Umbilical cord (tissue), 2 donors: ENCODE measurements at places on chromosomes 5 and 9. TPM values are rescaled to one million over a fixed set of nuclear protein-coding genes. Genes with fewer than 3 reads are reported as not detected.

PCA3 gene
- 8.4 TPM for total RNA-seq

GRCh38 chr9:111978616-111979015 is 82.0 kb downstream of the UGCG start:
- no peak for DNase-seq

- no peak for DNase-seq
These were observed 24.6 kb downstream of the C9orf85 start for GRCh38 chr9:71936066-71936465.

LMX1B gene
- total RNA-seq, result not detected

PCDHB6 gene
- total RNA-seq, result 1.9 TPM

LPAR1 gene
- total RNA-seq, result 78.0 TPM

- no peak for DNase-seq
These were observed 112.7 kb downstream of the NTRK2 start for GRCh38 chr9:84781931-84782866.

ARHGEF37 gene
- total RNA-seq, result 3.6 TPM

SLC4A9 gene
- not detected for total RNA-seq

- peak; percentile 84 for DNase-seq
These were observed 11.6 kb upstream of the NKD2 start for GRCh38 chr5:997001-997474.

PCDHB12 gene
- total RNA-seq, result 2.9 TPM

DNA sequence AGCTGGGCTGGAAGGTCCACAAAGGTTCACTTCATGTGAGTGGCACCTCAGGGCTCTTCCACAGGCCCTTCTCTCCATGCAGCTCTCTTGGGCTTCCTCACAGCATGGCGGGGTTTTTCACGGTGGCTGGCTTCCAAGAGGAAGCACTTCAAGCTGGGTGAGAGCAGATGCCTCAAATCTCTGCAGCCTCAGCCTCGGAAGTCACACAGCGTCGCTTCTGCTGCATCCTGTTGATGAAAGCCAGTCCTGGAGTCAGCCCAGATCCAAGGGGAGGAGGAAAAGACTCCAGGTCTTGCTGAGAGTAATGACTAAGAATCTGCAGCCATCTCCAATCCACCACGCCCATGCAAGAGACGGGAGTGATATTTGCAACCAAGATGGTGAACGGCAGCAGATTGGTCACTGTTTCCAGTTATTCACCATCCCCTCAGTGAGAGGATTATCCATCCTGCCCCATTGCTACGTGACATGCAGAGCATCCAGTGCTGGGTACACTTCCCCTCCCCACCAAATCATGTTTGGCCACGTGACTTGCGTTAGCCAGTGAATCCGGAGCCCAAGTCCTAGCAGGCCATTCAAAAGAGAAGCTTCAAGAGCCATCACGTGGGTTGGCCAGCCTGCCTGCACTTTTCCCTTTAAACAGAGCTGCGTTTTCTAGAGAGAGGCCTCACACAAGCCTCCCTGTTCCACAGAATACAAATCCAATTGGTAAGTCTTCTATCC is 173.9 kb downstream of the C9orf50 start:
- peak; percentile 82 for DNase-seq

- peak; percentile 81 for DNase-seq
These were observed 732 bp downstream of the MARCHF11 start for GRCh38 chr5:16178745-16179372.

STPG3 gene
- 1.9 TPM for total RNA-seq

GRCh38 chr5:126863402-126863801 is 86.5 kb downstream of the LMNB1 start:
- DNase-seq, result no peak

- DNase-seq, result peak; percentile 74
These were observed 32.2 kb downstream of the PRLR start for GRCh38 chr5:35198075-35198474.

- DNase-seq, result no peak
These were observed 20.9 kb upstream of the SLC31A2 start for GRCh38 chr9:113129884-113130283.

FLT4 gene
- total RNA-seq, result 0.48 TPM

- no peak for DNase-seq
These were observed 33.6 kb downstream of the PRRT1B start for GRCh38 chr9:131578731-131579504.

XPA gene
- total RNA-seq, result 49.8 TPM

DNA sequence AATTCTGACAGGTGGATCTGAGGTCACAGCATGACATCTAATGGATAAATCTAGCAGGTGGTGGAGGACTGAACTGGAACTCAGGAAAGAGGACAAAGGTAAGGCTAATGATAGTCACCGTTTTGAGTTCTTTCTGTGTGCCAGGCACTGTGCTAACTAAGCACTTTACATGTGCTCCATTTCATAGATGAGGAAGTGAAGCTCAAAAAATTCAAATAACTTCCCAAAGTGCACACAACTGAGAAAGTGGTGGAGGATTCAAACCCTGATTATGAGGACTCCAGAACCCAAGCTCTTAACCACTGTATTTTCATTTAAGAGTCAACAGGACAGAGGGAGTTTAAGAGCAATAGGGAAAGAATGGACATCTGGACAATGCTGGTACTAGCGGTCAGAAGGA is 7.1 kb upstream of the DELE1 start:
- no peak for DNase-seq

SLIT3 gene
- total RNA-seq, result 82.6 TPM

DNA sequence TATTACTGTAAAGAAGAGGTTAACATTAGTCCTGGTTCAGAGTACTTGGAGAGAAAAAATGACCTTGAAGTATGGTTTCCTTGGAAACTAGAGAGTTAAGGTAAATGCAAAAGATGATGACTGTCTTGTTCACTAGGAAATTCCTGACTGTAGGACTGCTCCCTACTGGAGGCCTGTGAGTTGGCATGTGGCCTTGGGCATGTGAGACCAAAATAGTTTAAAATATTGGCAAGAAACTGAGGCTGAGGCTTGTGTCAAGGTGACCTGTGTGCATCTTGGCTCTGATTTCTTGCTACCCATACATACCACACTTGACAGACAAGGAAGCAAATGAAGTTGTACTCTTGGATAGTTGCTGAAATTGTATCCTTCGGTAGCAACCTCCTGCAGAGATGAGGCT is 96.5 kb downstream of the TARS1 start:
- DNase-seq, result no peak

GPR150 gene
- not detected for total RNA-seq

LRRC19 gene
- 2.9 TPM for total RNA-seq
